Activated T-cell treated with anti-CD3 and anti-CD28 coated beads, Interleukin-2, amount 50 U/mL, for 72 hours (primary cell): ENCODE measurements at places on chromosomes 3 and 15.

- DNase-seq = no peak
These were observed 3.5 kb upstream of the PLOD2 start for GRCh38 chr3:146164506-146164905.

DNA sequence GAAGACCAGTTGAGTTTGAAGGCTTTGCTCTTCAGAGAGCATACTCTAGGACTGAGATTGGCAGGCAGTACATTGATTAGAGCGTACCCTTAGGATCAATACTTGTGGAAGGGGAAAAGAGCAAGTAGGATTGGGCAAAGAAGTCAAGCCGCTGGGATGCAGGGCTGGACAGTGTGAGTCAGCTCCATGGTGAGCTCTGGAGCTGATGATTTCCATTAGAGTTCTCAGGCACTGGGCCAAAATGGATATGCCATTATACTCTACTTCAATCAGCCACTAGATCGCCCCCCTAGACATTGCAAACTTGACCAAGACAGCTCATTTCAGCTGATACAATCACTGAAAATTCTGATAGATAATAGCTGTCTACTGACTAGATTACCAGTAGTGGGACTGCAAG lies 432.7 kb upstream of the ALCAM start:
- no peak for DNase-seq

GRCh38 chr15:96947296-96948229 lies 617.1 kb downstream of the NR2F2 start:
- no peak for DNase-seq

DNA sequence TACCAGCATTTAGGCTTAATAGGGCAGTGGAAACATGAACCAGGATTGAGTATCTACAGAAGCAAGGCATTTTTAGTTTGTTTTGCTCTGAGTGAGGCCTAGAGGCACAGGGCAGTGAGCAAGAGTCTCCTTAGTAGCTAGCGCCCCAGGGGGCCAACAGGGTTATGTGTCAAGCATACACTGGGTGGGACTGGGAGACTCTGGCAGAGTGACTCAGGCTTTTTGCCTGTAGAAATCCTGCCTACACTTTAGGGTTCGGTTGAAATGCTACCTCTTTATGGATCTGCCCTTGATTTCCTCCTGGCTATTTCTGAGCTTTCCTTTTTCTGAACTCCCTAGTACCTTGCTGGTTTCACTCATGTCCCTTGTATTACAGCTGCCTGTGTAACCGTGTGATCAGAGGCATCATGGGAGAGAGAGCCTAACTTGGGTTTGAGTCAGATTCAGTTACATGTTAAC lies 72.2 kb downstream of the TOP2B start:
- no peak for DNase-seq

- DNase-seq = no peak
These were observed 5.7 kb downstream of the NR2F2 start for GRCh38 chr15:96336108-96336595.

DNA sequence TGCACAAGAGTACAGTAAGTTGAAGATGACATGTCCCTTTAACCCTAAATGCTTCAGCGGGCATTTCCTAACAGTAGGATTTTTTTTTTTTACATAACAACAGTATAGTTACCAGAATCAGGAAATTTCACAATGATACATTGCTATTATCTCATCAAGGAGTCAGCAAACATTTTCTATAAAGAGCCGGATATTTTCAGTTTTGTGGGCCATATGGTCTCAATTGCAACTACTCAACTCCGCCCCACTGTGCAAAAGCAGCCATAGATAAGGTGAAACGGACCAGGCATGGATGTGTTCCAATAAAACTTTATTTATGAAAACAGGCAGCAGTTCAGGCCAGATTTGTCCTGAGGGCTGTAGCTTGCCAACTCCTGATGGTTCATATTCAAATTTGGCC lies 130.6 kb downstream of the SMAD6 start:
- DNase-seq = no peak
